ENCODE measurements at places on chromosomes 6 and 20. TPM values are rescaled to one million over a fixed set of nuclear protein-coding genes. Genes with fewer than 3 reads are reported as not detected.

- DNase-seq = no peak
Measured at GRCh38 chr6:139371421-139372203, 2.8 kb downstream of the CITED2 start.

The SLC44A4 gene
- polyA plus RNA-seq = 4.2 TPM

The CLPSL2 gene
- polyA plus RNA-seq = not detected

The PHF10 gene
- 44.2 TPM for polyA plus RNA-seq

The PRICKLE4 gene
- polyA plus RNA-seq = 3.7 TPM

GRCh38 chr6:109295109-109295773 is 87.0 kb downstream of the CD164 start:
- DNase-seq = no peak

GRCh38 chr6:27133281-27134227 is 113.9 kb upstream of the PRSS16 start:
- DNase-seq = no peak

DNA sequence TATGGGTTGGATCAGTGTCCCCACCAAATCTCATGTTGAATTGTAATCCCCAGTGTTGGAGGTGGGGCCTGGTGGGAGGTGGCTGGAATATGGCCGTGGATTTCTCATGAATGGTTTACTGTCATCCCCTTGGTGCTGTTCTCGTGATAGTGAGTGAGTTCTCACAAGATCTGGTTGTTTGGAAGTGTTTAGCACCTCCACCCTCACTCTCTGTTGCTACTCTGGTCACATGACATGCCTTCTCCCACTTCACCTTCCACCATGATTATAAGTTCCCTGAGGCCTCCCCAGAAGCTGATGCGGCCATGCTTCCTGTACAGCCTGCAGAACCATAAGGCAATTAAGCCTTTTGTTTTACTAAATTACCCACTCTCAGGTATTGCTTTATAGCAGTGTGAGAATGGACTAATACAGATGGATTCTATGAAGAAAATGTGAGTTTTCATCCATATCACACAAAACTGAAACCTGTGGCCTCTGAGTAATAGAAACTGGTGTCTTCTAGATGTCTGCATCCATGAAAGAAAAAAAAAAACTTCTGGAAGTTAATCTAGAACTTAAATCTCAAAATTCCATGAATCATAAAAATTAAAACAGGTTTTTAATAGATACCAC is 39.3 kb downstream of the MBOAT1 start:
- no peak for DNase-seq

DNA sequence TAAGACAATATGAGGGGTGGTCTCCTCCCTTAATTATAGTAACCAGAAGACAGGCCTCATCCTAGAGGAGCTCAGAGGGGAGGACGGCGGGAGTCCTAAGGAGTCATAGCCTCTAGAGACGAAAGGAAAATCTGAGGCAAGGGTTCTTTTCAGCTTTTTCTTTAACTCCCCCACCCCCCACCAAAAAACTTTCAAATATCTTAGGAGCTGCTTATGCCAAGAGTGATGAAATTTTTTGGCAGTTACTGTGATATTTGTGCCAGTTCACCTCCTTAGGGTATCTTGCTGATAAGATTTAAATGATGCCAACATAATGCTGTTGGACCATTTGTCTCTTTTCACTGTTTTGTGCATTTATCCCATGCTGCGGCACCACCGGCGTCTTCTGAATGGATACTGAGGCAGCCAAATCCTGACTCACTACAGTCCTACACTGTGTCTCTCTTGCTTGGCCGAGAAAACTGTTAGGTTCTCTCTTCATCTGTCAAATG is 44.5 kb upstream of the DSE start:
- DNase-seq = no peak

DNA sequence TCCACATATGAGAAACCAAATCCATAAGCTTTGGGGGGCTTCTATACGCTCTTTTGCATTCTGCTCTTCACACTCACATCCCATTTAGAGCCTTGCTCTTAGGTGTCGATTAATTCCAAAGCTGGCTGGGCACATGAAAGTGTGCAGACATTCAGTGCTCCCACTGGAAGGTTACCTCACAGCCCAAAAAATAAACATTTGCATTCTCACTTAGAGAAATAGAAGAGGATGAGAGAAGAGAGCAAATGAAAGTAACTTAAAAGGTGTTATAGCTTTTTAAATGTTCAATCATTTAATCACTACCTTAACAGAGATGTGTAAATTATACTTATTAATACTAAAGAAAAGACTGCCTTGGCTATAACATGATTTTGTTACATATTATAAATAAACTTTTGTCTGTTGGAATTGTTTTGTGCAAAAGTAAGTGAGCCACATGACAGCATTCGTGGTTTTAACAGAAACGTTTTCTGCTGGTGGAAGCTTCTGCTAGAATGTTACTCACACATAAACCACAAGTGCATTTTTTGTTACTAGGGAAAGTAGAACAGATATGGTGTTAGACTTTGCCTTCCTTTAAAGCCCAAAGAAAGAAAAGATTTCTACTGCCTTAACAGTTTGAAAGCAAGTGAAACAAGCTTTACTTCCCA is 116.7 kb downstream of the SIM1 start:
- DNase-seq = no peak

The NOX3 gene
- not detected for polyA plus RNA-seq

The PSORS1C1 gene
- 6.8 TPM for polyA plus RNA-seq

GRCh38 chr6:12490351-12490903 is 200.3 kb downstream of the EDN1 start:
- DNase-seq = no peak

The ZCCHC3 gene
- polyA plus RNA-seq = 14.2 TPM

DNA sequence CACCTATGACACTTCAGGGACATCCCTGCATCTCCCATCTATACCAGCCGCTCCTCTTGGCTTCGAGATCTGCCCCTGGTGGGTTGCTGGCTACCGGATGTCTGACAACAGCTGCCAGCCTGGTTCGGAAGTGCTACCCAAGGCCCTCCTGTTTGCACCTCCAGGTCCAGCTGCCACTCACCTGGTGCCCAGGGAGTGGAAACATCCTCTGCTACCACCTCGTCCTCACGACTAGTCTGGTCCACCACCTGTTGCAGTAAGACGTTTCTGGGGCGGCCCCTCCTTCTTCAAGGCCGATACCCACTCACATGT is 8.3 kb upstream of the PCMTD2 start:
- no peak for DNase-seq

The PTK7 gene
- polyA plus RNA-seq = 49.6 TPM

The RIPPLY2 gene
- 2.5 TPM for polyA plus RNA-seq

The SRSF12 gene
- polyA plus RNA-seq = 1.3 TPM

DNA sequence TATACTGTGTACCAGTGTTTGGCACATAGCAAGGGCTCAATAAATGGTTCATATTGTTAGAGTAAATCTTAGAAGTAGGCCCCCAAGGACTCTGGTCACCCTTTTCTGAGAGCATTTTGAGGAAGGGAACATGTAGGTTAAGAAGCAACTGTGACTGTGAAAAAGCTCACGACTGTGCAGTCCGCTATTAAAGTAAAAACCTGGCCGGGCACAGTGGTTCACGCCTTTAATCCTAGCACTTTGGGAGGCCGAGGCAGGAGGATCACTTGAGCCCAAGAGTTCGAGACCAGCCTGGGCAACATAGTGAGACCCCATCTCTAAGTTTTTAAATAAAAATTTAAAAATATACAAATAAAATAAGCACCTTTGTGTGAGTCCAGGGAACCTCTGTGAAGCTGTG is 5.0 kb downstream of the ZDHHC14 start:
- DNase-seq = no peak

DNA sequence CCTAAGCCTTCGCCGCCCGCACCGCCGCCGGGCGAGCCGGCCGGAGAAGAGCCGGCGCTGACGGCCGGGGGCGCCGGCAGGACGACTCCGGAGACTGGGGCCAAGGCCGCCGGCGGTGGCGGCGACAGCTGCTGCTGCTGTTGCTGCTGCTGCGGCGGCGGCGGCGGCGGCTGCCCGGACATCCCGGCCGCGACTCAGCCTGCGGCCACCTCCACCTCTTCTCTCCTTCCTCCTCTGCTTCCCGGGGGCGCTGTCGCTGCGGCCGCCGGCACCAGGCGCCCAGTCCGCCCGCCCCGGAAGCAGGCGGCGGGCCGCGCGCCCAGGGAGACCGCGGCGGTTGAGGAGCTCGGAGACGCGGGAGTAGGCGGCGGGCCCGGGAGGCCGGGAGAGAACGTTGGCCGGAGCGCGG is 307 bp downstream of the RANBP9 start:
- DNase-seq = no peak

DNA sequence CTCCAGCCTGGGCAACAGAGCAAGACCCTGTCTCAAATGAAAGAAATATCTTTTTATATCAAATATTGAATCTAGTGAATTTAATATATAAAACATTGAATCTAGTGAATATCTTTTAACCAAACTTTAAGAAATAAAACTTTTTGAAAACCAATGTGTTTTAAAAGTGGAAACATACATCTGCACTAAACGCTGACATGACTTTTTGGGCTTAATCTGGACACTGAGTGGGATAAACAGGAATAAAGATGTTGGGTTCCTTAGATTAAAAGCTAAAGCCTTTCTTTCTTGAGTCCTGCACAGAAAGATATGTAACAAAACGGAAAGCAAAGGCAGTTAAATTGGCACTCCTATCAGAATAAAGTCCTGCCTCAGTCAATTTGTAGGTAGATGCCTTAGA is 190.2 kb downstream of the ARHGAP18 start:
- no peak for DNase-seq

The POLR3F gene
- polyA plus RNA-seq = 8.1 TPM

- DNase-seq = no peak
Measured at GRCh38 chr6:131594074-131594473, 21.0 kb downstream of the ARG1 start.

DNA sequence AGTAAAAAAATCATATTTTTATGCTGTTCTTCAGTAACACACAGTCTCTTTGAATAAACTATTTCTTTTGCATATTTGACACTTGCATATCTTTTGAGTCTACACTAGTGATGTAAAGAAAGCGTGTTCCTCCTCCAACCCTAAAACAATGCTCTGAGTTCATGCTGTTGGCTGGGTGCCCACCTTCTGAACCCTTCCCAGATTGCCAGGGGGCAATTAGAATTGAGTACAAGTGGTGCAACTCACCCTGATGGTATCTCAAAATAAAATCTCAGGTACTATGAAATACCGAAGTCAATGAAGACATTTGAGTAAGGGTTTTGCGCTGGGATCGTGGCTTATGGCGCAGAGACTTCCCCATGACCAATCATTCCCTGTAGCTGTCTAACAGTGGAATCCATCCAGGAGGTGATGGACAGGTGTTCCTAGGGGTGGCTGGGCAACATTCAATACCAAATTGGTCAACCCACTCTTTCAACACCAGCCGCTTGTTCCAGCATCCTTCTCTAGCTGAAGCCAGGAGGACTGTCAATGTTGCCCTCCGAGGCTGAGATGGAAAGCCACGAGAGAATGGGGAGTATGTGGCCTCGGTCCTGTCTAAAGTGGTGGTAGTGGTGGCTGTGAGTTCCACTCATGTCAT is 94.4 kb upstream of the ZNFX1 start:
- DNase-seq = no peak

DNA sequence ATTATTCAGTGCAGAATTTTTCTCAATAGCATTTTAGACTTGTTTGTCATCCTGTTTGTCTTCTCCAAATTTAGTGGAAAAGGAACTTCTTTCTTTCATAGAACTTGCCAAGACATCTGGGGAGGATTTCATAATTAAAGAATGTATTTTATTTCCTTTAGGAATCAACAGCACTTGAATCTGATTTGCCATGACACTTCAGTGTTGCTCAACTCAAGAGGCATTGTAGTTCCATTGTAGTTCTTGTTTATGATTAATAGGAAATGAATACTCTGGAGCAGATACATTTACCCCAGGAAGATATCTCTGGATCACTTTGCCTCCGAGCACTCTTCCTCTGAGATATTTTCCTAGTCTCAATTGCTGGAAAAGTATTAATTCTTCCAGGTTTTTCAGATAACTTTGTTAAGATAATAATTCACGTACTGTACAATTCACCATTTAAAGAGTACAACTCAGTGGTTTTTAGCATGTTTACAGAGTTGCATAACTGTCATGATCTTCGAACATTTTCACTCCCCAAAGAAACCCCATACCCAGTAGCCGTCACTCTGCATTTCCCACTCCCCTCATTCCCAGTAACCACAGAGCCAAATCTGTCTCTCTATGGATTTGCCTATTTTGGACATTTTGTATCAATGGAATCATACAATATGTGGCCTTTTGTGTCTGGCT is 29.7 kb downstream of the AKAP12 start:
- DNase-seq = no peak

GRCh38 chr20:18138639-18139583 is 1.2 kb downstream of the KAT14 start:
- no peak for DNase-seq

The JPH2 gene
- polyA plus RNA-seq = 83.5 TPM

The IPCEF1 gene
- 1.1 TPM for polyA plus RNA-seq

DNA sequence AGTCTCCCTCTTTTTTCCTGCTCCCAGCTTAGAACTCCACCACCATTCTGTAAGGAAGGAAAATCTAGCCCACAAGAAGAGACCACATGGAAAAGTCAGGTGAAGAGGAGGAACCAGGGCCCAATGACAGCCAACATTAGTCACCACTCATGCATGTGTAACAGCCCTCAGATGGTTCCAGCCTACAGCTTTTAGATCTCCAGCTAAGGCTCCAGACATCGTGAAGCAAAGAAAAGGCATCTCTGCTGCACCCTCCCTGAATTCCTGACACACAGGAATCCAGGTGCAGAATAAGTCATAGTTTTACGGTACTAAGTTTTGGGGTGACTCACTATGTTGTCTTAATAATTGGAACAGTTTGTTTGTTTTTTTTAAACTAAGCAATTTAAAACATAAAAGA is 25.5 kb downstream of the DCDC2 start:
- DNase-seq = no peak

DNA sequence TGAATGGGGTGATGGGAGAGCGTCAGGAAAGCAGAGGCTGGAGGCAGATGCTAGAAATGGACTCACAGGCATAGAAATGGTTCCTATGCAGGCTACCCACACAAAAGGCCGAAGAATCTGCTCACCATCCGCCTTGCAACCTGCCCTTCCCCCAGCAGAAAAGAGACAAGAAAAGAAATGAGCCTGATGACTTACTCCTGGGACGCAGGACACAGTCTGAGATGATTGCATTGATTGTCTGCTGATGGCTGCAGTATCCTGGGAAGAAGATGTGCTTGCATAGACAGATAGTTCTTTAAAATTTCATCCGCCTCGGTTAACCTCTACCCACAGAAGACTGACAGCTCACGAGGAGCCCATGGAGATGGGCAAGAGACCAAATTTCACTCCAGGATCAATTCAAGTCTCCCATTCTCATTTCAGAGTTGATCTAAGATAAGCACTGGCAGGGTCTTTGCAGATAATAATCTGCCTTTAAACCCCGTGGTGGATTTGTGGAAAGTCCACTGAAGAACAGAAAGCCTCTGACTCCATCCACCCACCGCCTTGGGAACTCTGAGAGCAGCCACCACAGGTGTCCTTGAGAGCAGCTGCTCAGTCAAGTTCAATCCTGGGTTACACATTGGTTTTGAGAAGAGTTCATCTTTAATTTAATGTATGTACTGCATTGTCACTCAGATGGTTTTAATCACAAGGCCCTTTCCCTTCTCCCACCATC is 7.2 kb downstream of the AGPAT4 start:
- DNase-seq = no peak

GRCh38 chr20:14963262-14963663 is 625.9 kb upstream of the FLRT3 start:
- no peak for DNase-seq

- no peak for DNase-seq
Measured at GRCh38 chr6:127302728-127303660, 36.3 kb downstream of the RNF146 start.
